ENCODE measurements at places on chromosomes 12 and 14.
A peak's percentile ranks its signal among the peaks of the same experiment; 100 is the strongest.

DNA sequence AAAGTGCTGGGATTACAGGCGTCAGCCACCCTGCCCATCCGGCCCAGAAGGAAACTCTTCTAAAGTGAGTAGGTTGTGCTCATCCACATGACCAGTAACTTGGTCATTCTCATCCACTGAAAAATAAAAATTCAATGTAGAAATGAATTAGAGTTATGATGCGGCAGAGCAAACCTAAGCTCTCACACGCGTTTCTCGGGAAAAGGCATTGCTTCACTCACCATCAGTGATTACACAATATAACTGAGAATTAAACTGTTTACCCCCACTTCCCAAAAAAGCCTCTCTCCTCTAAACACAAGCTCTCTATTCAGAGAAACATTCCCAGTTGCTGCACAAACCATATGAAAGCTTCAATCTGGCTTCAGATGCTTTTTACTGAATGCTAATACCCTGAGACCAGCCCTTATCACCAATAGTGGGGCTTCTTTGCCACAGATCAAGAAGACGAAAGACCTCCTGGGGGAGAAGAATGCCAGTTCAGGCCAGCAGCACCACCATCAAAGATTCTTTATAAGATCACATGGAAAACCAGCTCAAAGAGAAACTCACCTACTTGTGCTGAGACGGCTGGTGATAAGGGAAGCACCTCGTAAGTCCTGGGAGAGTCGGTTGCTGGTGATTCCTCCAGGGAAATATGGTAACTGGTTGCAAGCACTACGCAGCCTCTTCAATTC lies 121.5 kb upstream of the SFSWAP start:
- no peak for DNase-seq

DNA sequence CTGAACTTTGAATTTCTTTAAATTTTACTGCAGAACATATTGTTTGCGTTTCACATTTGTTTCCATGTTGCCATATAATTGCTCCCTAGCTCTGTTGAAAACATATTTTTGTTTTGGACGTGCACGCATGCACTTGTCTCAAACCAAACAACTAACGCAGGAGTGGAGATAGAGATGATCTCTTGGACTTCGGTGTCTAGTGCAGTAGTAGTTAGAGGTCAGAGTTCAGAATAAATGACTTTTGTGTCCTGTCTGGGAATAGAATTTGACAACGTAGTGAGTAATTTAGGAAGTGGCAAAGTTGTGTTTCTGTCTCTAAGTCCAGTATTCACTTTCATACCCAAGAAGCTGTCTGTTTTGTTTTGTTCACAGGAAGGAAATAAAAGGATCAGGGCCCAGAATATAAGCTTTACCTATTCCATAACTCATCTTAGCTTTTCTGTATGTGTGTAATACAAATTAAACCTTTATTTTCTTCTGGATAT lies 173.8 kb downstream of the AEBP2 start:
- no peak for DNase-seq

- peak; percentile 76 for DNase-seq
These were observed 87.8 kb upstream of the NCOR2 start for GRCh38 chr12:124655048-124655697.

GRCh38 chr12:88411689-88412088 lies 168.6 kb downstream of the KITLG start:
- no peak for DNase-seq

- DNase-seq = no peak
These were observed 4.1 kb downstream of the SMIM41 start for GRCh38 chr12:52083638-52083996.

- DNase-seq = no peak
These were observed 235.2 kb downstream of the BCL11B start for GRCh38 chr14:99036611-99037293.

GRCh38 chr14:53285064-53285463 lies 131.9 kb upstream of the DDHD1 start:
- no peak for DNase-seq

GRCh38 chr12:91774434-91774921 lies 371.2 kb downstream of the BTG1 start:
- DNase-seq = peak; percentile 52

- peak; percentile 65 for DNase-seq
These were observed 167.5 kb downstream of the BTG1 start for GRCh38 chr12:91978143-91978542.

DNA sequence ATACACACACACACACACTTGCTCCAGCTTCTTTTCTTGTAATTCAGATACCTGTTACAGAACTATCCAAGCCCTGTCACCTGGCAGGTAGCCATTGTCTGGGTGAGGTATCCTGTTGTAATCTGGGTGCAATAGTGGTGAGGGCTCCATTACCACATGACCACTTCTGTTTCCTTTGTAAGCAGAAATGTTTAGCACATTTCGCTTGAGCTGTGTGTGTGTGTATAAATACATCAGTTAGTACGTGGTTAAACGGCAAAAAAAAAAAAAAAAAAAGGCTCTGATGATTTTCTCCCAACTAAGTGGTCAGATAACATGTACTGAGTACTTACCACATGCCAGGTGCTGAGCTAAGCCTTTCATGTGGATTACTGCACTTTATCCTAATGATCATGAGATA lies 129.3 kb upstream of the SSTR1 start:
- no peak for DNase-seq

- peak; percentile 50 for DNase-seq
These were observed 88.8 kb downstream of the GALNT8 start for GRCh38 chr12:4809013-4809448.

- no peak for DNase-seq
These were observed 11.0 kb downstream of the RESF1 start for GRCh38 chr12:31970199-31970598.

- no peak for DNase-seq
These were observed 1166.3 kb downstream of the GALC start for GRCh38 chr14:86826661-86827060.

Data from right lung (tissue), 10 donors.